ENCODE measurements at places on chromosomes 16 and 17.

DNA sequence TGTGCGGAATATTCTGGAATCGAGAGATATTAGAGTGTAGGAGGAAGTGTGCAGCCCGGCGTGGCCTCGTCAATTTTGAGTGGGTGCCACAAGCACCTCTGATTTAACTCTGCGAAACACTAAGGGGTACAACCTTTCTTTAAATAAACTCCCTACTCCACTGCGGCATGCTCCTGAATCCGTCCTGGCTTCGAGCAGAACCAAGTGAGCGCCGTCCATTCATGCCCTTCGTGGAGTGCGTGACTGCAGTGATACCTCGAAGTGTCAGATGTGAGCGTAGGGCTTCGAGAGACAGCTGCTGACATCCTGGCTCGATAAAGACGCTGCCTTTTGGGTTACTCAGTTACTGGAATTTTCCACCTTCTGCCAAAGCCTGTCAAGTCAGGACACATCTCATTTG, 128.8 kb downstream of the FOXL1 start:
- no peak overlapping the region for H3K4me3 ChIP-seq
- H3K4me1 ChIP-seq: no peaks in the 10 kb centered on the region
- DNase-seq: no peak
- H3K36me3 ChIP-seq: no peaks in the 10 kb centered on the region
- no peaks in the 10 kb centered on the region for H3K27me3 ChIP-seq

- H3K4me3 ChIP-seq: no peak overlapping the region
- H3K27ac ChIP-seq: no peak overlapping the region
- no peaks in the 10 kb centered on the region for H3K4me1 ChIP-seq
- no peaks in the 10 kb centered on the region for H3K36me3 ChIP-seq
- H3K27me3 ChIP-seq: no peaks in the 10 kb centered on the region
Observed at GRCh38 chr16:27449434-27450195, 47.6 kb downstream of the IL21R start.

DNA sequence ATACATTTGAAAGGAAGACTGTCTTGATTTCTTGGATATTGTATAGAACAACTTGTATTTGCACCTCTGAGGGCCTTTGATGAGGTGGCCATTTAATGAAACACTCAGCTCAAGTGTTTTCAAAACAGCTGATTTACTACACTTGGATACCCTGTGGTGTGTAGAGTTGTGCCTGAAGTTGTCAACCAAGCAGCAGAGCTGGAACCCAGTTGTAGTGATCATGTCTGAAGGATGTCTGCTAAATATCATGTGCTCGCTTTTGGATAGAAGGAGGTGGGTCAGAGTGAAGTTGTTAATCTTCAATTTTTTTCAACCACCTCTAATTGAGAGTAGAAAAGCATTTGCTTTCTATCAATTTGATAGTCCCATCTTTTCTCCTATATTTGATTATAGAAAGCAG, 175.9 kb upstream of the TBX2 start:
- H3K27ac ChIP-seq: no peak overlapping the region
- no peak overlapping the region for H3K4me3 ChIP-seq
- no peak for DNase-seq
- peaks cover 3% of the 10 kb centered on the region for H3K4me1 ChIP-seq
- no peaks in the 10 kb centered on the region for H3K27me3 ChIP-seq

- DNase-seq: no peak
- H3K36me3 ChIP-seq: no peaks in the 10 kb centered on the region
- H3K4me1 ChIP-seq: no peaks in the 10 kb centered on the region
- no peak overlapping the region for H3K27ac ChIP-seq
- no peaks in the 10 kb centered on the region for H3K27me3 ChIP-seq
Observed at GRCh38 chr16:31260136-31260931, 559 bp downstream of the ITGAM start.

DNA sequence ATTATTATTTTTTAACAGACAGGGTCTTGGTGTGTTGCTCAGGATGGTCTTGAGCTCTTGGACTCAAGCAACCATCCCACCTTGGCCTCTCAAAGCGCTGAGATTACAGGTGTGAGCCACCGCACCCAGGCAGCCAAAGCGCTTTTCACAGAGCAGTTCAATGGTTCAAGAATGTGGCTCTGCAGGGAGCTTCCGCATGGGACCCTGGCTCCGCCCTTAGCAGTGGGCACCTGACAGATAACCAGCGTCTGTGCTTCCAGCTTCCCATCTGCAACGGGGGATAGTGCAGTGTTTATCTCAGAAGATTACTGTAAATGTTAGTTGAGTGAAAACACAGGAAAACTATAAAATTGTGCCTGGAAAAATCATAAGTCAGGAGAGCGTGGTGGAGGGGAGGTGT, 99.4 kb downstream of the KCNJ12 start:
- H3K4me1 ChIP-seq: no peaks in the 10 kb centered on the region
